Left lobe of liver (tissue), 2 donors: ENCODE measurements at places on chromosomes 1 and 21.

DNA sequence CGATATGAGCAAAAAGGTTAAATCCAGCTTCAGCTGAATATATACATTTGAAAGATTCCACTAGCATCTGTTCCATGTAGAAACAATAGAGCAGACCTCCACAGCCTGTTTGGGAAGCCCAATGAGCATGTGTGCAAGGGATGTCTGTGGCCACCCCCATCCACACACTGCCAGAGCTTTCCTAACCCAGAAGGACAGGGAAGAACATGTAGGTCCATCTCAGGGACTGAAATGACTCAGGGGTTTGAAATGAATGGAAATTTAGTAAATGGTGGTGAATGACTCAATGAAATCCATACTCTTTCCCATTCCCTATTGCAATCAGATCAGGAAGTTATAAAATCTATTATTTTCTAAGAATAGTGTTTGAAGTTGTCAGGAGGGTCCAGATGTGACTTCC is 397.2 kb downstream of the DUSP10 start:
- no peak for DNase-seq

DNA sequence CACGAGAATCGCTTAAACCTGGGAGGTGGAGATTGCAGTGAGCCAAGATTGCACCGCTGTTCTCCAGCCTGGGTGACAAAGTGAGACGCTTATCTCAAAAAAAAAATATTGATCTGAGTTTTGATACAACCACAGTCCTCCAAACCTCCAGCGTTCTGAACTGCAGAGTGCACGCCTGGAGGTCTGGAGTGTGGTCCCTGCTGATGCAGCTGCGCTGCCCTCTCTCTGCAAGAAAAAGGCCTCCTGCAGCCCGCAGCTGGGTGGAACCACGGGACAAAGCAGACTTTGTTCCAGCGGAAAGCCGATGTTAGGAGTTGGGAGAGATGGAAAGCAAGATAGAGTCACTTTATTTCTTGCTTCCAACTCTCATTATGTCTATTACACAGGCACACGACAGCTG is 144.9 kb upstream of the SOD1 start:
- DNase-seq: no peak

DNA sequence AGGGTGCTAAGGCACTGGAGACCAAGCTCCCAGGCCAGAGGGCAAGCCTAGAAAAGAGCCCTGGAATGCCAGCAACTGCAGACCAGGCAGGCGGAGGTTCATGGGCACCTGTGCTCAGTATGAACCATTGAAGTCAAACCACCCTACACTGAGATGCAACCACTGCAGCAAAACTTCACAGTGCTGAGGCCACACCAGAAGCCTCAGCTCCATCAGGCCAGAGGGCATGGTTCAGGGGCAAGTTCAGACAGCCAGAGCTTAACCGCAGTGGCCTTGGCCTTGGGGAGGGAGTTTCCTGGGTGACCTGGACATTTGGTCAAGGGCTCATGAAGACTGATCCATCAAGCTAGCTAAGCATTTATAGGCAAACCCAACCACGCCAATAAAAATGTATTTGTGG is 7.1 kb downstream of the RCC2 start:
- no peak for DNase-seq

DNA sequence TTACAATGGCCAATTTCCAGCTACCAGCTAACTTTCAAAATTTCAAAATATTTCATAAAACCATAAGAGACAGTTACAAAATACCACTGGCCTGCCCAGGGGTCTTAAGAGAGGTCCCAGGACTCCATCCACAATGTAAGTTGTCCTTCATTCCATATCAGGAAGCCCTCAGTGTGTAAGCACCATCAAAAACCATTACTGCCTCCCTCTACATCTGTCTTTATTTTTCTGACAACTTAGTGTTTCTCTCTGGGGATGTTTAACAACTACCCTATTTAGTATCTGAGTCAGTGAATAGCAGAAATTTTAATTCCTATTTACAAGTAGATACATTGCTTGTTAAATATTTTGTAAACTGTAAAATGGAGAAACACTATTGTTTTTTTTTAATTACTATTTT is 339.3 kb upstream of the ADAMTS5 start:
- no peak for DNase-seq

DNA sequence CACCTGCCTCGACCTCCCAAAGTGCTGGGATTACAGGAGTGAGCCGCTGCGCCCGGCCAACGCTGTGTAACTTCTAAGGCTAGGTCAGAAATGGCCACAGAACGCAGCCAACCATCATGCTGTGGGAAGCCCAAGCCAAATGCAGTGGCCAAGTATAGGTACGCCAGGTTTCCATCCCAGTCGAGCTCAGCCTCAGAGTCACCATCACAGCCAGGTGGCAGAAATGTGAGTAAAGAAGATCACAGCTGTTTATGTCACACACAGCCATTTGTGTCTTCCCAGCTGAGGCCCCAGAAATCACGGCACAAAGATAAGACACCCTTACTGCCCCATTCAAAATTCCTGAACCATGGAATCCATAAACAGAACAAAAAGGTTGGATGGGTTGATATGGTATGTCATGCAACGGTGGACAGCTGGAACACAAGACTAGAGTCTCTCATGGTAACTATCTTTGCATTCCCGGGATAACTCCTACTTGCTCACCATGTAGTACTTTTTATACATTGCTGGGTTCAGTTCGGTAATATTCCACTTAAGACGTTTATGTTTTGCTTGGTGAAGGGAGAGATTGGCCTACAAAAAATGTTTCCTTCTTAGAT is 84.3 kb downstream of the SLC45A1 start:
- no peak for DNase-seq
